Activated CD4-positive, alpha-beta T cell treated with anti-CD3 and anti-CD28 coated beads, Interleukin-2, Interleukin-4, amounts not matched to agents 100 ng/mL and 50 ng/mL, durations not matched to agents 16 hours and 8 hours (primary cell): ENCODE measurements at places on chromosomes 6 and 20.
A peak's percentile ranks its signal among the peaks of the same experiment; 100 is the strongest.

DNA sequence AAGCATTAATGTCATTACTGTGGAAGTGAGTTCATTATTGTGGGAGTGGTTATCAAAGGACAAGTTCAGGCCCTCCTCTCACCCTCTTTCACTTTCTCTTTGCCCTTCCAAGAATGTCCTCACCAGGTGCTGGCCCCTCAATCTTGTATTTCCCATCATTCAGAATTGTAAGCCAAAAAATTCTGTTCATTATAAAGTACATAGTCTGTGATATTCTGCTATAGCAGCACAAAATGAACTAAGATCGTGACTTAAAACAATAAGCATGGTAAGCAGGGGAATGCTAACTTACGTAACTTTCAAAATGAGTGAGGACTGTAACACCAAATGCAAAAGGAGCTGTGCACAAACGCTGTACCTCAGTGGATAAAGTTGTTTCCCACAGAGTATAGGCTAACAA lies 515.7 kb upstream of the BTBD3 start:
- DNase-seq: no peak

- no peak for DNase-seq
Measured at GRCh38 chr20:43320536-43320935, 130.8 kb upstream of the PTPRT start.

DNA sequence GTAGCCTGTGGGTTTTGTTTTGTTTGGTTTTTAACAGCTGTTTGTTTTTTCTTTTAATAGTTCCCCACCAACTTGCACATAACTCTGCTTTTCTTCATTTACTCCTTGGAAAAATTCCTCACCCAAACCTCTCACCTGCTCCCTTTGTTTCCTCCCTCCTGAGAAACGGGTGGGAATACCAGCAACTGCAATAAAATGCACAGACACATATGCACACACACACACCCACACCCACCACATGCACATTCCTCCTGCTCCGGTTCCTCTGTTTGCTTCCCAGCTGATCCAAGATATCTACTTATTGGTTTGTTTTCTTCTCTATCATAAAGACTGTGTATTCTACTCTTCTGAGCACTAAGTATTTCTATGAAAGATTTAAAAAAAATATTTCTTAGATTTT lies 161.1 kb upstream of the EPHA7 start:
- no peak for DNase-seq

DNA sequence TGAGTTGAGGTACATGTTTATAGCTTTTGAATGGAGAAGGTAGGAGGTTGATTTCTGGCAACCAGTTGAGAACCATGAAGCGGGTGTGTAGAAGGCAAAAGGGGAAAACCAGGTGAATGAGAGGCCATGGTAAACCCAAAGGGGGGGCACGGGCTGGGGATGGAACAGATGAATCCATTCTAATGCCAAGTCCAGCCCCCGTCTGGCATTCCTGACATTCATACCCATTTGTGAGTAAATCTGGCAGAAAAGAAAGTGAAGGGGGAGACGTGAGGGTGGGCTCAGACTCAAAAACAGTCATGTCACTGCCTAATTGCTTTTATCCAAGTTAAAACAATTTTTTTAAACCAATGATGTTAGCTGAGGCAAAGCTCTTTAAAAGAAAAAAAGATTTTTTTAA lies 172.8 kb upstream of the QKI start:
- DNase-seq: no peak

DNA sequence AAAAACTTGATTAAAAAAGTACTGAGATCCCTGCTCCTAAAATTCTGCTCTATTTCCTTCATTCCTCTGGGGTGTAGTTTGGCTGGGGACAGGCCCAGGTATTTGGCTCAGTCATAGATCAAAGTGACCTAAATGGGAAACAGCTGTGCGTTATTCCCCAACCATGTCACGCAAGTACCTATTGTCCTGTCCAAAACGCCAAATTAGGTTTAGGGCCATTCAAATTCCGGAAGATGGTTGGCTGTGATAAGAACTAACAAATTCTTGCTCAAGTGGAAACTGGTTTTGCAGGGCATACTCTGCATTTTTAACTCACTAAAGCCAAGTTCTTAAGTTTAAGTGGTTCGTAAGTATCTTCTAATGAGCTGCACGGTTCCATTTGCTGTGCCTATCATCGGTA lies 147.6 kb upstream of the TMEM170B start:
- DNase-seq: no peak

GRCh38 chr6:151723152-151723551 lies 84.3 kb upstream of the ESR1 start:
- DNase-seq: peak; percentile 63

DNA sequence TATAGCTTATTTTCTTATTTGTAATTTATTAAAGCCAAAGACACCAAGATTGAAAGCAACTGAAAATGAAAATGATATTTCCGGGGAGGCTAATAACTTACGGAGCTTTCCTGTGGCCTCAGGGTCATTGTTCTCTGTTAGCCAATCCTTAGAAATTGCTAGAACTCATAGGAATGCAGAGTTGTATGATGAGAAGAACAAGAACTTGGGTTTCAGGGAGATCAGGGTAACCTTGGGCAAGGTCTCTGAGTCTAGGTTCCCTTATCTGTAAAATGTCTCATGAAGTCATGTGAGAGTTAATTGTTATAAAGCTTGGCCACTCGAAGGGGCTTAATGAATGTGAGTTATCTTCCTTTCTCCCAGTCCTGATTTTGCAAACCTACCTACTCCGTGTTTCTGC lies 20.1 kb upstream of the SERINC3 start:
- DNase-seq: no peak

DNA sequence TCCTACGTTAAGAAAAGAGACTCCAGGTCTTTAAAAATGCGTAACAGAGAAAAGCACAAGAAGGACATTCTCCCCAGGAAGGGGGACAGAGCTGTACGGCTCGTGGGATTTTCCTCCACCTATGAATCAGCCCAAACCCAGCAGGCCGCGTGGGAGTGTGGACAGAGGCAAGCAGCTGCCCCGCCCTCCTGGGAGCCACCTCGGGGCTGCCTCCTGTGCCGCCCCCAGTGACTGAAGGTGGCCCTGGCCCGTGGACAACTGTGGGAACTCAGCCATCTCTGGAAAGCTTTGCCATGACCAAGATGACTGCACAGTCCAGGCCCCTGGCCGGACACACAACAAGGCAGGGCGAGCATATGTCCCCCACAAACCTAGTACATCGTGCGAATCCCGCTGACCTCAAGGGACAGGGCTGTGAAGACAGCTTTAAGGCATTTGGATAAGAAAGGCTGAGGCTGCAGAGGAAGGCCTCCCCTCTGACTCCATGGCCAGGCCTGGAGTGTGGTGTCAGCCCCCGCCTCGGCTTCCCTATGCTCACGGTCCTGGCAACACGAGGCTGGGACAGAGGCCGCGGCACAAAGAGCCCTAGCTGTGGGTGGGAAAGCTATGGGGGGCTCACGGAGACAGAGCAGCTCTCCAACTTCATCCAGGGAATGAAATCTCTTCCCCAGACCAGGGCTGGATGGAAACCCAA lies 26.9 kb downstream of the PXDC1 start:
- DNase-seq: no peak

DNA sequence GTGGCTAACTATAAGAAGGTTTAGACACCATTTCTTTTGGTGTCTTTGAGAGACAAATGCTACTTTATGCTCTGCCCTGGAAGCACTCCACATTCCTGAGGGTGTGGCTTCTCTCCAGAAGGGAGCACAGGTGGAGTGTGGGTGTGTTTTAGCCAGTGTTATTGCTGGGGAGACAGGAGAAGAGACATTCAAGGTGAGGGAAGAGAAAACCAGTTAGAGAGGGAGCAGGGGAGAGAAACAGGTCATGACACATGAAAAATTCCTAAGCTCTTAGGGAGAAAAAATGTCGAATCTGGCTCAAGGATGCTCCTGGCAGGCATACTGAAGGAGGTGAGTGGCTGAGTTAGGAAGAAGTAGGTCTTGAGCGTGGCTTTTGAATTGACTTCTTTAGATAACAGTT lies 292.8 kb downstream of the CLIC5 start:
- DNase-seq: no peak

DNA sequence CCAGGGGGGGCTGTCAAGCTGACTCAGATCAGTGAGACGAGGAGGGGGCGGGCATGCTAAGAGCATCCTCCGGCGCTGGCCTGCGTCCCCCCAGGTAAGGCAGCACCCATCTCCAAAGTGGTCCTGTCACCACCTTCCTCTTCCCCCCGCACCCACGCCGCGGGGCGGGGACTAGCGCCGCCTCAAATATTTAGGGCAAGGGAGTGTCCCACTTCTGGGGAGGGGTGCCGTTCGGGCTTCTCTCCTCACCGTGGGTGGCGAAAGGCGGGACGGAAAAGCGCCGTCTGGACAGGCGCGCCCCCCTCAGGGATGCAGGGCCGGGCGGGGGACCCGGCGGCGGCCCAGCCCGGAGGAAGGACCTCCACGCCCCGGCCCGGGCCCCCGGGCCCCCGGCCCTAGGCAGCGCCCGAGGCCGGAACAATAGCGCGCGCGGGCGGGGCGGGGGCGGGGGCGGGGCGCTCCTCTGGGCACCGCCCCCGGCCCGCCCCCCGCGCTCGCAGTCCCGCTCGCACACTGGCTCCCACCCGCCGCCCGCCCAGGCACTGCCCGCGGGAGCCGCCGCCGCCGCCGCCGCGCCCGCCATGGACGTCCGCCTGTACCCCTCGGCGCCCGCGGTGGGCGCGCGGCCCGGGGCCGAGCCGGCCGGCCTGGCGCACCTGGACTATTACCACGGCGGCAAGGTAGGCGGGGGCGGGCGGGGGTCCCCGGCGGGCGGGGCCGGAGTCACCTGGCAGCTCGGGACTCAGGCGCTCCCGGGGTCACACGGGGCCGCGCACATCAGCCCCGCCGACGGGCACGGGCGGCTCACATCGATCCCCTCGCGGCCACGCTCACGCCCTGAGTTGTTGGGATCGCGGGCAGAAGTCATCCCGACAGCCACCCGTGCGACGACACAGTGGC lies at the start of gene TOX2:
TSS of gene TOX2 (plus strand) at position 542 of the 900 bp plus-strand sequence. CDS start at position 582, 40 bp downstream.
- DNase-seq: no peak

DNA sequence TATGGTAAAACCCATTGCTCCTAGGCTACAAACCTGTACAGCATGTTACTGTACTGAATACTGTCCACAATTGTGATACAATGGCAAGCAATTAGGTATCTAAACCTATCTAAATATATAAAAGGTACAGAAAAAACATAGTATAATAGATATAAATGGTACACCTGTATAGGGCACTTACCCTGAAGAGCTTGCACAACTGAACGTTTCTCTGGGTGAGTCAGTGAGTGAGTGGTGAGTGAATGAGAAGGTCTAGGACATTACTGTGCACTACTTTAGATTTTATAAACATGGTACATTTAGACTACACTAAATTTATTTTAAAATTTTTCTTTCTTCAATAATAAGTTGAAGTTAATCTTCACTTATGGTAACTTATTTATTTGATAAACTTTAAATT lies 119.9 kb upstream of the CEP85L start:
- no peak for DNase-seq

GRCh38 chr6:105676857-105677256 lies 274.0 kb upstream of the PREP start:
- no peak for DNase-seq

GRCh38 chr20:20079102-20079784 lies 26.9 kb downstream of the CFAP61 start:
- no peak for DNase-seq

DNA sequence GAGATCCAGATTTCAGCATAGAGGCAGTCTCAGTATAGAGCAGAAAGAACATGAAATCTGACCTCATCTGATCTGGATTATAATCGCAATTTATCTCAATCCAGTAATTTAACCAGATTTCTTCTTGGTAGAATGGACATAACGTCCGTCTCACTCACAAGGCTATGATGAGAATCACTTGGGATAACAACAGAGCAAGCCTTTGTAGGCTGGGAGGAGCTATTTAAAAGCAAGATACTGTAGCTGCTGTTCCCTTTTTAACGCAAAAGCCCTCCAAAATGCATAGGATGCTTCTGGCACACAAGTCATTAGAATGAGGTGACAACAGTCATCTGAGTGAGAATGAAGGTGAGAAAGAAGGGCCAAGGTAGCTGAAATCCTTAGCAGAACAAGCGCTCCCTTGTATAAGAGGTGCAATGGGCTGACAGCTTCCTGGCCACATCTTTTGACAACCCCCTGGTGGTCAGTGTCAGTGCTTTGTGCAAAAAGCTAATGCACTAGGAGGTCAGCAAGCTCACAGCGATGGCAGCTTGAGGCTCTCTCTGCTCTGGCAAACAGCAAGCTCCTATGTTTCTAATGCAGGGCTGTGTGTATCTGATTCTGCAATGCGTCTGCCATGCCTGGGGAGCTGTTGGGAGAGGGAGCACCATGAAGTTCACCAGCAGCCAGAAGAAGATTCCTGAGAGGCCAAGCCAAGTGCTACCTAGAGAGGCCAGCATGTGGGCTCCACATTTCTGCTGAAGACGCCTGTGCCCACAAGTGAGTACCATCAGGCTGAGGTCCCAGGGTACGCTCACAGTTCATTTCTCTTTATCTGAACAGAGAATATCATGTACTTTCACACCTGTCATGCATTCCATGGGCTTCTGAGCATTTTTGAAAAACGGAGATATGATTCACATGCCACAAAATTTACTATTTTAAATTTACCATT lies 16.2 kb downstream of the METTL24 start:
- DNase-seq: no peak

- DNase-seq: no peak
Measured at GRCh38 chr20:50519036-50519762, 9.0 kb downstream of the PTPN1 start.

GRCh38 chr6:90374201-90374600 lies 77.6 kb upstream of the BACH2 start:
- DNase-seq: no peak

DNA sequence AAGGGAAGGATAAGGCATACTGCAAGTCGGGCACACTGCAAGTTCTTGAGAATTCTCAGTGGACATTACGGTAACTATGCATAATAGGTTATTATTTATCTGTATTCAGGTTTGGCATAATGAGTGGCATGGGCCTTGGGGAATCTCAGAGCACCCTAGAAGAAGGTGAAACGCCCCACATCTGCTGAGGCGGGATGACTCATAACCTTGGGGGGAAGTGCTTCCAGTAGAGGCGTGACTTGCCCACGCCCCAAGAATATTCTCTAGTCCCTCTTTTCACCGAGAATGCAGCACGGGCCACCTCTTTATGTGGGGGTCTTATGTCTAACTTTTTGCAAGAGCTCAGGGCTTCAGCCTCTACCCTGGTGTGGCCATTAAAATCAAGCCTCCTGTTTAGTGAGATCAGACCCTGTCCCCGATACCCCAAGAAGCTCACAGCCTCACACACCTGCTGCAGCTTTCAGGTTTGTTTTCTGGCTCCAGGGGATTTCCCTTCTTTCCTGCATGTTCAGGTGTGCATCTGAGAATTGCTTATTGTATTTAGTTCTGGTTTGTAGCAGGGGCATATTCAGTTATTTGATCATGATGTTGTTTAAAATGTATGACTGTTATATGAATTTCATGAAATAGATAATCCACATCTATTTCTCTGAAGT lies 19.1 kb downstream of the ZFP64 start:
- DNase-seq: no peak

- no peak for DNase-seq
Measured at GRCh38 chr6:127200114-127200513, 66.5 kb upstream of the RNF146 start.
